ENCODE measurements at places on chromosomes 12 and 14.

- DNase-seq = no peak
Observed at GRCh38 chr12:106332536-106332935, 25.0 kb upstream of the POLR3B start.

GRCh38 chr14:60722357-60723115, 1.6 kb downstream of the SIX4 start:
- DNase-seq = no peak

DNA sequence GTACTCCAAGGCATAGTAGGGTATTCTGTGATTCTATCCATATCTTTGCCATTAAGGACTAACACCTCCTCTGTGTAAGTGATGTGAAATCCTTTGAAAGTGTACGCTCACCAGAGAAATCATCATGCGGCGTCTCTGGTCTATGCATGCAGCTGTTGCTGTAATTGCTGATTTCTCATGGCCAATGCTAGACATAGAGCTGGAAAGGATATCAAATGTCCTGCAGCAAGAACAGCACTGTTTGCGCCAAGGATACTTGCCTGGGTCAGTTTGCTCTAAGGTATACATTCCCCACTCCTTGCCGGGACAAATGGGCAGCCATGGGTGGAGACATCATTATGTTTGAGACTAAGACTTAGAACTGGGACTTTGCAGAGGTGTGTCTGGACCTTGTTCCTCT, 896.4 kb downstream of the BCL11B start:
- no peak for DNase-seq

DNA sequence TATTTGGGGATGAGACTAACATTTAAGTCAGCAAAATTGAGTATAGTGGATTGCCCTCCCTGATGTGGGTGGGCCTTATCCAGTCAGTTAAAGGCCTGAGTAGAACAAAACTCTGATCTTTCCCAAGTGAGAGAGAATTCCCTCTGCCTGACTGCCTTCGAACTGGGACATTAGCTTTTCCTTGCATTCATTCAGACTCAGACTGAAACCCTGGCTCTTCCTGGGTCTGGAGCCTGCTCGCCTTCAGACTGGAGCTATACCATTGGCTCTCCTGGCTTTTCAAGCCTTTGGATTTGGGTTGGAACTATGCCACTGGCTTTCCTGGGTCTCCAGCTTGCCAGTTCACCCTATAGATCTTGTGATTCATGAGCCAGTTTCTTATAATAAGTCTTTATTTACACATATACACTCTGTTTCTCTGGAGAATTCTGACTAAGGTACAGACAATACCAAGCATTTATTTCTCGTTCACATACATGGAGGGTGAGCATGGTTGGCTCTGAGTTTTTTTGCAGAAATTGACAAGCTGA, 296.5 kb downstream of the ERC1 start:
- no peak for DNase-seq

GRCh38 chr14:100130521-100130920, 28.9 kb downstream of the DEGS2 start:
- no peak for DNase-seq

- peak; percentile 33 for DNase-seq
Observed at GRCh38 chr12:95674631-95675030, 115.9 kb downstream of the NTN4 start.

DNA sequence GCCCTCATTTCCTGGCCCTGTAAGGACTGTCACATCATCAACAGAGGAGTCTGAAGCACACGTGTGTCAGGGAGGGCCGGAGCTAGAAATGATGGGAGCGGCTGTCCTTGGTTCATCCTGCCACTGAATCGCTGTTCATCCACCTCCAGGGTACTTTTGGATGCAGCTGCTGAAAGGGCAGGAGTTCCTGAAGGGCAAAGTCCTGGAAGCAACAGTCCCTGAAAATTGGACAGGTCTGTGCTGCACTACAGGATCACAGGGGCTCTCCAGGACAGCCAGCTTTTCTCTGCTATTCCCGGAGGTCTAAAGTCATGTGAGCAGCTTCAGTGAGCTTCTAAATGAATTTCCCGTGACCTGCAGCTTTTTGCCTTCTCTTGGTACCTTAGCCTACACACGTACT, 17.7 kb downstream of the POU6F1 start:
- DNase-seq = no peak

GRCh38 chr14:54908190-54908589, 5.6 kb upstream of the GCH1 start:
- DNase-seq = no peak

DNA sequence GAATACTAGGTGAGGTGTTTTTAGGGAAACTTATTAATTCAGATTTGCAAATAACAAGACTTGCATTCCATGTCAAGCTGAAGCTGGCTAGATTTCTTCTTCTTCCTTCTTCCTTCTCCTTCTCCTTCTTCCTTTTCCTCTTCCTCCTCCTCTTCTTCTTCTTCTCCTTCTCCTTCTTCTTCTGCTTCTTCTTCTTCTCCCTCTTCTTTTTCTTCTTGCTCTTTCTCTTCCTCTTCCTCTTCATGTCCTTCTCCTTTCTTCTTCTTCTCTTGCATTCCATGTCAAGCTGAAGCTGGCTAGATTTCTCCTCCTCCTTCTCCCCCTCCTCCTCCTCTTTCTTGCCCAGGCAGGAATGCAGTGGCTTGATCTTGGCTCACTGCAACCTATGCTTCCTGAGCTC, 297.8 kb downstream of the PRKD1 start:
- no peak for DNase-seq

- DNase-seq = no peak
Observed at GRCh38 chr12:16136219-16136988, 141.1 kb downstream of the SLC15A5 start.

- peak; percentile 10 for DNase-seq
Observed at GRCh38 chr12:8912914-8913313, 1.4 kb upstream of the PHC1 start.

DNA sequence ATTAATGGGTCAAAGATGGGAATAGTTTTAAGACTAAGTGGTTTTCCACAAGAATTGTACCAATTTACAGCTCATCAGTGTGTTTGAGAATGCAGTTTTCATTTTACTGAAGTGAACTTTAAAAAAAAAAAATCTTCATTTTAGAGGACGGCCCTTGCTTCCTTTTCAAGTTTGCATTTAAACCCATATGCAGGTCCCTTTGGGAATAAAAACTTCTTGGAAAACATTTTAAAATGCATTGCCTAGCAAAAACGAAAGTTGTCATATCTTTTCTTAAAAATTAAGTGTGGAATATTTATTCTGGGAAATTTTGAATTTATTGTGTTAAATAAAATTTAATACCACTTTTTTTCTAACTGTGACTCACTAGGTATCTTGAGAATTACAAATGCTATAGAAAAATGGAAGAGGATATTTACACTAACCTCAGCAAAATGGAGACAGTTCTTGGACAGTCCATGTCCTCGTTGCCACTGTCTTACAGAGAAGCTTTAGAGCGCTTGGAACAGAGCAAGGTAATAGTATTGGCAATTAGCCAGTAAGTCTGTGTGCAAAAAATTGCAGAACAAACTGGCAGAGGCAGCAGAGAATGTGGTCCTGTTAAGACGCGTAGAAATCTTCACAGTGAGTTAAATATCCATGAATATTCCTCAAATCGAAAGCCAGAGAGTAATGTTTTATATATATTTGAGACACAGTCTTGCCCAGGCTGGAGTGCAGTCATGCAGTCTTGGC, 209.7 kb downstream of the SYNE2 start:
- no peak for DNase-seq

- no peak for DNase-seq
Observed at GRCh38 chr12:125773033-125773640, 707.9 kb downstream of the AACS start.

DNA sequence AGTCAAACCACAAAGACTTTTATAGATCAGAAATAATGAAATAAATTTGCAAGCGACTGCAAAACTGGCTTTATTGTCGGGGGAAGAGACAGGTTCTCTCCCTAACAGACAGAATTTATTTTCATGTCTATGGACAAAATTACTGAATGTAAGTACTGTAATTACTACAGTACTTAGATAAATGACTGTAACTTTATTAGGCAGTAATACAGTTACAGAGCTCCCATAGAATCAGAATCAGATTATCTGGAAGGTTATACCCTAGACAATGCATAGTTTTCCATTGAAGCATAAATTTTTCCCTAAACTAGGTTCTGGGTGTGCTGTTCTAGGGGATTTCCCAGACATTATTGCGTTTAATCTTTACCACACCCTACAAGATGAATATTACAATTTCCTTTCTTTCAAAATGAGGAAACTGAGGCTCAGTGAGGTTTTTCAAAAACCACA, 114.2 kb downstream of the C12orf75 start:
- DNase-seq = no peak

DNA sequence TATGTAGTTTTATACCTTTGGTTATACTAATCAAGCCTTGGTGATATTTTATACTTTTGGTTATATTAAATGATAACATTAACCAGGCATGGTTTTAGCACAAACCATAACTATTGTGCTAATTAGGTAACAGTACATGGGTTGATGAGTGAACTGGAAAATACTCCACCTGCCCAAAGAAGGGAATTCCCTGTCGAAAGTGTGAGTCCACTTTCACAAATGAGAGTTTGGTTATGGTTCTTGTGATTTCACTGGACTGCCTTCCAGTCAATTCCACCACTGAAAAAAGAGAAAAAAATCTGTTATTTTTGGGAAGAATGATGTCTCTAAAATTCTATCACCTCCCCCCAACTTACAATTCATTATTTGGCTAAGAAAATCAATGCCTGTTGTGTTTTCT, 9.7 kb downstream of the A2M start:
- no peak for DNase-seq

GRCh38 chr12:124352839-124353238, 57.9 kb downstream of the RFLNA start:
- no peak for DNase-seq

DNA sequence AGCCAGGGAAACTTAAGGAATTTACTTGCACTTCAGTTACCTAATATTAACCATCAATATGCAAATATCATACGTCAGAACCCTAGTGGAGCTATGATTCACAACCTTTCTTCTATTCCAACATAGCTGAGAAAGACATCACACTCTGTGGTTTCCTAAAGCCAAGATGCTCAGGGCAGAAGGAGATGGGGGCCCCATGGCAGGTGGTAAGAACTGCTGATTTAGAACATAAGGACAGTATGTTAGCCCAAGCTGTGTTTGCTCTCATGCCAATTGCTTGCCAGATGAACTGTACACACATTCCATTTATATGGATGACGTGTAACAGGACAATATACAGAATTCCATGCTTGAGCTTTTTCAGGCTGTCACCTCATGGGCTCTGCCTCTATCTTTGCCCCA, 34.6 kb downstream of the HECTD4 start:
- no peak for DNase-seq

GRCh38 chr14:71206766-71207371, 299.6 kb downstream of the PCNX1 start:
- DNase-seq = no peak

DNA sequence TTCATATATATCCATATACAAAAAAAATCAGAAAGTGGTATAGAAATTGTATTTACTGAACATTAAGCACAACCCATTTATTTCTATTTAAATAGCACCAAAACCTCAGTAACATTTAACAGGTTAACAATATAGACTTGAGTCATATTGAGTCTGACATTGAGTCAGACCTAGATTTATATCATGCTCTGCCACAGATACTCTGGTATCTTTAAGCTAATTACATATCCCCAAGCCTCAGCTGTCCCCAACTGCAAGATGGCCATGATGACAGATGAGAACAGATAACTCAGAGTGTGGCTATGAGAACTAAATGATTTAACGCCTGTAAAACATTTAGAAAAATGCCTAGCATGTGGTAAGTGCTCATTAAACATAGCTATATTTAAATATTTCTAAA, 40.3 kb downstream of the IFNG start:
- DNase-seq = no peak

DNA sequence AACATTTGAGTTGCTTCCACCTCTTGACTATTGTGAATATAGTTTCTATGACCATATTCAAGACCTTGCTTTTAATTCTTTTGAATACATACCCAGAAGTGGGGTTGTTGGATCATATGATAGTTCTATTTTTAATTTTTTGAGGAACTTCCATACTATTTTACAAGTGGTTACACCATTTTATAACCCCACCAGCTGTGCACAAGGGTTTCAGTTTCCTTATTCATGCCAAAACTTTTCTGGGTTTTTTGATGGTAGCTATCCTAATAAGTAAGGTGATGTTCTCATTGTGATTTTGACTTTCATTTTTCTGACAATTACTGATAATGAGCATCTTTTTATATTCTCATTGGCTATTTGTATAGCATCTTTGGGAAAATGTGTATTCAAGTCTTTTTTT, 109.4 kb upstream of the GARIN2 start:
- DNase-seq = no peak
